ENCODE measurements at places on chromosomes 4 and X.

DNA sequence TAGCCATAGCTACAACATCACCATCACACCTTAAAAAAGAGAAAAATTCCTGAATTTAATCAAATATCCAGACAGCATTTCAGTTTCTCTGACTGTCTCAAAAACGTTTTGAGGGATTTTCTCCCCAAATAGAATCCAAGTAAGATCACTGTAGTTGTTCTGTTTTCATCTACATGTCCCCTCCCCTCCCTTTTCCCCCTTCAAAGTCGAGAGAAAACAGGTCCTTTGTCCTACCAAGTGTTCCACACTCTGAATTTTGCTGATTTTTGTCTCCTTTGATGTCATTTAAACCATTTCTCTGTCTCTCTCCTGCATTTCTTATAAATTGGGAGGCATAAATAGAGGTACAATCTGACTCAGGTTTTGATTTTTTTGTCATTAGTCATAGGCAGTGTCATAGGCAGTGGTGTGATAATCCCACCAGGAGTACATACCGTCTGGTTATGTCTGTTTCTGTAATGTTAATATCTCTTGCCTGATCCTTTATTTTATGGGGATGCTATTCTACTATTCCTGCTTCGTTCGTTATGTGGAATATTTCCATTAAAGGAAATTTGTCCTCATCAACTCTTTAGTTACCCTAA, 348.6 kb downstream of the PTTG2 start:
- peak; percentile 48 for DNase-seq

DNA sequence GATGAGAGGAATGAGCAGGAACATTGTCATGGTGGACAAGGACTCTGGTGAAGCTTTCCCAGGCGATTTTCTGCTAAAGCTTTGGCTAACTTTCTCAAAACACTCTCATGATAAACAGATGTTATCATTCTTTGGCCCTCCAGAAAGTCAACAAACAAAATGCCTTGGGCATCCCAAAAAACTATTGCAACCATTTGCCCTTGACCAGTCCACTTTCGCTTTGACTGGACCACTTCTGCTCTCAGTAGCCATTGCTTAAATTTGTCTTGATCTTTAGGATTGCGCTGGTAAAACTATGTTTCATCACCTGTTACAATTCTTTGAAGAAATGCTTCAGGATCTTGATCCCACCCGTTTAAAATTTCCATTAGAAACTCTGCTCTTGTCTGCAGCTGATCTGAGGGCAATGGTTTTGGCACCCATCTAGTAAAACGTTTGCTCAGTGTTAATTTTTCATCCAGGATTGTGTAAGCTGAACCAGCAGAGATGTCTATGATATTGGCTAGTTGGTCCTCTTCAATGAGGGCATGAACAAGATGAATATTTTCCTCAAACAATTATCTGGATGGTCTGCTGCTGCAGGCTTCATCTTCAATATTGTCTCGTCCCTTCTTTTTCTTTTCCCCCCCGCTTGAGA, 14.8 kb downstream of the TBC1D1 start:
- DNase-seq = no peak

DNA sequence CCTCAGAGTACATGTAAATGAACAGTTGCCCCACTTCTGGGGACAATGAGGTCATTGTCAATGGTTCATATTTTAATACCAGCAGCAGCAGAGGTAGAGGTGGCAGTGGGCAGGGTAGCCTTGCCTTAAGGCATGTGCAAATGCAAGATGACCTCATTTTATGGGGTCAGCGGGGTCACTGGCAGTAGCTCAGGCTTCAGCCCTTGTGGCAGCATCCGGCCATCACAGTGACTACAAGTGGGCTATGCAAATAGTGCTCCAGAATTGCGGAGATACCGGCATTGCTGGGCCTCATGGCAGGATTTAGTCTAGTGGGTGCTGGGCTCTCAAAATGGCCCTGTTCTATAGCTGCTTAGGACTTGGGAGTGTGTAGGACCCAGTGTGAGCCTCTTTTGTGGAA, 144.7 kb downstream of the FAM47A start:
- DNase-seq = no peak

DNA sequence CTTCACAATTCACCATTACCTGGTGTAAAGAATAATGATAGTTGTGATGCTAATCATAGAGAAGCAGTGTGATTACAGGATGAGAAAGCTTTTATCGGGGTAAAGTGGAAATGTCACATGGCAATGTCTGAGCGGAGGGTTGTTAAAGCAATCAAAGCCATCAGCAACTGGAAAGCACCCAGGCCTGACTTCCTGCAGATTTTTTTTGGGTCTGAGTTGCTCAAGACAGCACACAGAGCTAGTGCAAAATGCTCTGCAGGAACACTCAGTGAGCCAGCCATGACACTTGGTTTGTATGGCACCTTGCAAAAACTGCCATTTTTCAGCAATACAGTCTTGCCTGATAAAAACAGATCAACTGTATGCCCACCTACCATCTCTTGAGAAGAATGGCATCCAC, 152.9 kb downstream of the COL4A6 start:
- no peak for DNase-seq

All from NCI-H226 (cell line).